ENCODE measurements at places on chromosomes 6 and 20.

GRCh38 chr6:22019857-22020256, 277.0 kb downstream of the PRL start:
- DNase-seq, result no peak

DNA sequence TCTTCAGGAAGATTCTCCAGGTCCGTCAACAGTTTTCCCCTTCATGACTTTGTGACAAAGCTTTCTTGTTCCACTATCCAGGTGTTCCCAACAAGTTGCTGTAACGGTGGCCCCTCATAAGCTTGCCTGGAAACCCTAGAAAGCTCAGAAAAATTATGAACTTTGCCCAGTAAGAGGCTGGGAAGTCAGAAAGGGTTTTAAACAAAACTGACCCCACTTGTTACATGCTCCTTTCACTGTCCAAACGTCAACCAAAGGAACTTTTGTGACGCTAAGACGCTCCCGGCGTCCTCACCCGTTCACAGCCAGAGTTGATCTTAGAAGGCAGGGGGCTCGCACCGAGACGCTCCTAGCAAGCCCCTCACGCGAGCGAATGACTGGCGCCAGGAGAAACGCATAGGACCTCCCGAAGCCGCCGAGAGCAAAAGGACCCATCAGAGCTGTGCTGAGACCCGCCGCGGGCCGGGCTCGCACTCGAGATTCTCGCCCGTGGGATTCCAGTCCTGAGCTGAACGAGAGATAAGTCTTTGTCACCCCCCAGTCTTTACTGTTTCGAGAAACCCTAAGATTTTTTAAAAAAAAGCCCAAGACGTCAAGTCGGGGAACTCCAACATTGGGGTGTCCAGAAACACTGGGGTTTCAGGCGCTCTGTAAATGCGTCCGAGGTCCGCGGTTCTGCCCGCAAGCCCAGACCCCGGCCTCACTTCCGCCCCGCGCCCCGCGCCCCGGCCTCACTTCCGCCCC, 544 bp upstream of the ACAT2 start:
- peak; percentile 49 for DNase-seq

GRCh38 chr20:35286077-35286898, 1.7 kb upstream of the EIF6 start:
- DNase-seq, result no peak

- DNase-seq, result no peak
Observed at GRCh38 chr6:85494547-85495536, 45.0 kb downstream of the NT5E start.

- no peak for DNase-seq
Observed at GRCh38 chr6:218153-219018, 73.9 kb upstream of the DUSP22 start.

- no peak for DNase-seq
Observed at GRCh38 chr6:18263418-18264218, 712 bp downstream of the DEK start.

DNA sequence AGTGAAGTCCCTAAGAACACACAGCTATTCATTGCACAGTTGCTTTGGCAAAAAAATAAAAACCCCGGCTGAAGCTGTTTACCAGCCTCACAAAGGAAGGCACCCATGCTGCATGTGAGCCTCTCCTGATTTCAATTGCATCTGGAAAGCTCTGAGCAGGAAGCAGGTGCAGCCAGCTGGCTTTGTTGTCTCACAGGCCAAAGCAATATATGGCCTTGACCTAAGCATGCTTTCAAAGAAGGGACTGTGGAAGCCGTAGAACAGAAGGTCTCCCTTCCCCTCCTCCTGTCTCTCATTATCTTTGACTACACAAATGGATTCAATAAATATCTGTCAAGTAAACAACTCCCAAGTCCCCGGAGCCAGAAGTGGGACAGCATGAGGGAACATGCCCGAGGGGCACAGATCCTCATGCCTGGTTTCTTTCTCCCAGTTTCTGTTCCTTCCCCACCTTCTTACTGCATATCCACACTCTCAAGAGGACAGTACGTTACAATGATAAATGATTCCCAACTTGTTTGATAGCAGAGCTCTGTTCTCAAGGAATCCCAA, 57.2 kb upstream of the PCSK2 start:
- peak; percentile 59 for DNase-seq

DNA sequence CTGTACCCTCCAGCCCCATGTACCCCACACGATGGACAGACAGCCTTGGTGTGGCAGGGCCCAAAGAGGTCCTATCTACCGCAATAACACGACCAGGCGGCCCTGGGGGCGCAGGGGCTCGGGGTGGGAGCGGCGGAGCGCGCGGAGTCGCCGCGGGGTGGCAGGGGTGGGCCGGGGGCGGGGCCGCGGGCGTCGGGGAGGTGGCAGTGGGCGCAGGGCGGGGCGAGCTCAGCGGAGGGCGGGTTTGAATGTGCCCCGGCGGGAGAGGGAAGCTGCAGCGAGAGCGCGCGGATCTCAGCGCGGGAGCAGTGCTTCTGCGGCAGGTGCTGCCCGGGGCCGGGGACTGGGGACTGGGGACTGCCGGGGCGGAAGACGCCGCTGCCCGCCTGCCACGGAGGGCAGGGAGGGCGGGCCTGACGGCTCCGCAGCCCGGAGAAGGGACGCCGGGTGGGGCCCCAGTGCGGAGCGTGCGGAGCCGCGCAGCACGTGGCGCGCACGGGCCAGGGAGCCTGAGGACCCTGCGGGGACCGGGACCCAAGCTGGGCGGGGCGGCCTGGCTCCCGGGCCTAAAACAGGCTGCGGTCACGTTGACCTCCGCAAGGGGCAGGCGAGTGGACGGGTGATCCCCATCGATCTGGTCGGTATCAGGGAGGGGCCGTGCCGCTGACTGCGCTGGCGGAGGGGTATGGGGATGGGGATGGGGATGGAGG, at the start of gene SLC29A1:
SLC29A1 (plus strand) TSS at position 277 of the 710 bp plus-strand sequence. CDS start 3,719 bp downstream, outside the sequence.
- DNase-seq, result peak; percentile 84

GRCh38 chr6:136180704-136181511, 69.2 kb downstream of the MTFR2 start:
- DNase-seq, result no peak

DNA sequence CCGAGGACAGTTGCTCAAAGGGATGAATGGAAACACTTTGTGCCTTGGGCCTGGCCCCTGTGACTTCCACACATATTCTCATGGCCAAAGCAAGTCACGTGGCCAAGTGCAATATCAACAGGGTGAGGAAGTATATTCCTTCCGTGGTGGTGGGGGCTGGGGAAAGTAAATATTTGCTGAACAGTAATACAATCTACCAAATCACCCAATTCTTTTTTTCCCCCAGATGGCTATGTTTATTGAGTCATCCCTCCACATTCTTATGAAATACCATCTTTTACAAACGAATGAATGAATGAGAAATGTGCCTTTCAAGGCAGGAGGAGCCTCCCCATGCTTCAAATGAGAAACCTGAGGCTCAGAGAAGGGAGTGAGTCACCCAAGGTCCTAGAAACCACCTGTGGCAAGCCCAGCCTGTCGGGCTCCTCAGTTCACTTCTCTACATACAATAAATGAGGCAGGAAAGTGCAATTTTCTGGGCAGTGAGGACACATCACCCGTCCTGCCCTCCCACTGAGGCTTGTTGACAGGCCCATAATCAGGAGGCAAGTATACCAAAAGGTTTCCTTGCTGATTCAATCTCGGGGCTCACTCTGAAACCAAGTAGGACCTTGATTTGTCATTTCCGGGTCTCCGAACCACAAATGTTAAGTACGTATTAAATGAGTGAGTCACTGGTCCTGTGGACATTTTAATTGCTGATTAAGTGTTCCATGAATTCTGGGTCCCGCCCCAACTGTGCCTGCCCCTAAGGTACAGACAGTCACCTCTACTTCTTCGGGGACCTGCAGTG, 25.3 kb upstream of the TOP1 start:
- DNase-seq, result peak; percentile 85

- peak; percentile 26 for DNase-seq
Observed at GRCh38 chr6:167394339-167394738, 69.5 kb downstream of the TTLL2 start.

DNA sequence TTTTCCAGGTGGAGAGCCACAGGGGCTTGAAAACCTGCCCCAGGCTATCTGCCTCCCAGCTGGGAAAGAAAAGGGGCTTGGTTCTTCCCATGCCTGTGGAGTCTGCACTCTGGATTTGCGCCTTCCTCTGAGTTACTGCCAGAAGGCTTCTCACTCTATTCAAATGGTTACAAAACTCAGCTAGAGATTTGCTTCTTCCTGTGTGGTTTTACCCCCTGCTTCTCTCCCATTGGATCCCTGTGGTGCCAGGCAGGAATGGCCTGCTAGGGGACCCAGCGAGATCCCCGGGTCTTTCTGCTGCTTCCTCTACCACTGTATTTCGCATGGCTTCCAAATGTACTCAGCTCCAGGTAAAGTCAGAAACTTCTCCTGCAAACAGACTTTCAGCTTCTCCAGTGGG, 192.0 kb upstream of the HS3ST5 start:
- DNase-seq, result no peak

DNA sequence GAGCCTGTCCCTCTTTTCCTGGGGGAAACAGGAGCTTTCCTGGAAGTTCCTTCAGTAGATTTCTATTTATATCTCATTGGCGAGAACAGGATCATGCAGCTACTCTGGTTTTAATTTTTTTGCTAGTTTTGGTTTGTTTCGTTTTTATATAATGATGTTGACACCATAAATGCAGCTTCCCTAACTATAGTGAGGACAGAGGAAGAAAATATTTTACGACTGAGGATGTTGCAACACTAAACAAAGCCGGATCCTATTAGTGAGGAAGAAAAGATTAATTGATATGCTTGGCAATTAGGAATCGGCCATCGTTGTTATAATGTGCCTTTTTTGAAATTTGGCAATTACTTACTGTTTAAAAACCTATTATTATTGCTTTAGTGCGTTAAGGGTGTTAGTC, 16.6 kb downstream of the KDM1B start:
- DNase-seq, result no peak

DNA sequence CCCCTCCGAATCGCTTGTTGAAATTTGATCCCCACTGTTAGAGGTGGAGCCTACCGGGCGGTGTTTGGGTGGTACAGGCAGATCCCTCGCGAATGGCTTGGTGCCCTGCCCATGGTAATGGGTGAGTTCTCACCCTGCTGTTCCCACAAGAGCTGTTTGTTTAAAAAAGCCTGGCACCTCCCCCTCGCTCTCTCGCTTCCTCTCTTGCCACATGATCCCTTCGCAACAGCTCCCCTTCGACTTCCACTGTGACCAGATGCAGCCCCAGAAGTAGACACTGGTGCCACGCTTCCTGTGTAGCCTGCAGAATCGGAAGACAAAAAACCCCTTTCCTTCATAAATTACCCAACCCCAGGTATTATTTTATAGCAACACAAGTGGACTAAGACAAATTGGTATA, 292.2 kb upstream of the QKI start:
- no peak for DNase-seq

DNA sequence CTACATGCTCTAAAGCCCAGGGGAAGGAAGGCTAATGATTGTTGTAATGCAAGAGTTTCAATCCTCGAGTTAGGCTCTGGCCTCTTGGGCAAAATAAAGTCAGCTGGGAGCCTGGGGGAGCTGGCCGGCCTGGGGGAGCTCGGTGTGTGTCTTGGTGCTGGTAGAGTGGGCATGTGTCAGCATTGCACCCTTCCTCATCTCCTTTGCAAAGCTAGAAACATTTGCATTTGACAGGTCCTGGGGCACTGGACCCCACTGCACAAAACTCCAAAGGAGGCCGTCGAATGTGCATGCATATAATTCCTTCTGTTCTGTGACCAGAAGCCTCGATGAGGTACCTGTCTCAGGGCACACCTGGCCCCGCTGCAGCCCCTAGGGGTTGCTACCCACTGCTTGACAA, 74.6 kb upstream of the SLC22A23 start:
- DNase-seq, result no peak

GRCh38 chr6:37277001-37277409, 19.1 kb upstream of the TMEM217 start:
- DNase-seq, result no peak

DNA sequence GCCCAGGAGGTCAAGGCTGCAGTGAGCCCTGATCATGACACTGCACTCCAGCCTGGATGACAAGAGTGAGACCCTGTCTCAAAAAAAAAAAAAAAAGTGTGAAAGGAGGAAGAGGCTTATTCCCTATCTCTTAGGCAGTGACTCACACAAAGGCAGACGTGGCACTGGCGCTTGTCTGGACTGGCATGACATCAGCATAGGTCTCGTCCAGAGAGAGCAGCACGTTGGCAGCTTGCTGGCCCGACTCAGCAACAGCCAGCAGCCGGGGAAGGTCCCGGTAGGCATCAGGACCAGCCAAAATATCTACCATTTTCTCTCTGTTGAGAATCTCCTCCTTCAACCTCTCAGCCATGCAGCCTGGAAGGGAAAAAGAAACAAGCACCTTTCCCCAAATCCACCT, 14.1 kb downstream of the CDK5RAP1 start:
- DNase-seq, result no peak

GRCh38 chr6:111958534-111958933, 85.3 kb upstream of the FYN start:
- DNase-seq, result no peak

DNA sequence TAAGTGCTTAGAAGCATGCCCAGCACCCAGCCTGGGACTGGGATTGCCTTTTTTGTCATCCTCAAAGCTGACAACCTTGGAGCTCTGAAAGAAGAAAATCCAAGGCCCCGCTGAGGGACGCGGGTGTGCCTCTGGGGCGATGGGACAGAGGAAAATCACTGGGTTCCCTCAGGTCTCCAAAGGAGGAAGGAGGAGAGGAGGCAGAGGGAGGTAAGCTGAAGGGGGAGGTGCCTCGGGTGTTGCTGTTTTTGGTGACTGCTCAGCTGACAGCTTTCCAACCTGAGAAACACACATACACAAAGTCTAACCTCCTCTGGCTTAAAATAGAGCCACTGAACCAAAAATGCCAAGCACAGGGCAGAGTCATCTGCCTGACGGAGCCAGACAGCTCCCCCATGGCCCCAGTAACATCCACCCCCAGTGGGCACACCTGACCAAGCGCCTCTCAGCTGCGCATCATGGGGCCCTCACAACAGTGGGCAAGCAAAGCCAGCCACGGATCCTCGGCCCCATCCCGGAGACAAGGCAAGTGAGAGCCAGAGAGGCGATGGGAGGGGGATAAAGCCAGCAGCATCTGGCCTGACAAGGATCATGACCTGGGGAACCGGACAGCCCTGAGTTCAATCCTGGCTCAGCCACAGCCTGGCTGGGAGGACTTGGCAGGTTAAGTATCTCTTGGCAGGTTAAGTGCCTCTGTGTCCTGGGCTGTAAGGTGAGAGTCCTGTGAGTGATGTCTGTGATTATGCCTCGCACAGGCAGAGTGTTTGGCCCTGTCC, 3.2 kb upstream of the KCNK15 start:
- DNase-seq, result no peak

GRCh38 chr6:17002123-17002522, 99.7 kb upstream of the STMND1 start:
- no peak for DNase-seq

Data from testis (tissue), 5 donors.